ENCODE measurements at places on chromosomes 3 and 15.

GRCh38 chr3:170806676-170807075 lies 63.3 kb downstream of the RPL22L1 start:
- no peak for DNase-seq

DNA sequence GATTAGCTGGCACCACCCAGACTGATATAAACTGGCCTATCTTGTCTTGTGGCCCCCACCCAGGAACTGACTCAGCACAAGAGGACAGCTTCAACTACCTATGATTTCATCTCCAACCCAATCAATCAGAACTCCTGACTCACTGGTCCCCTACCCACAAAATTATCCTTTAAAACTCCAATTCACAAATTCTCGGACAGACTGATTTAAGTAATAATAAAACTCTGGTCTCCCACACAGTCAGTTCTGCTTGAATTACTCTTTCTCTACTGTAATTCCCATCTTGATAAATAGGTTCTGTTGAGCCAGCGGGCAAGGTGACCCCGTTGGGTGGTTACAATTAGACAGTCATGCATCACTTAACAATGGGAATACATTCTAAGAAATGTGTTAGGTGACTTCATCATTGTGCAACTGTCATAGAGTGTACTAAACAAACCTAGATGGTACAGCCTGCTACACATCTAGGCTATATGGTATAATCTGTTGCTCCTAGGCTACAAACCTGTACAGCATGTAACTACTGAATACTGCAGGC lies 48.1 kb upstream of the MAP4 start:
- no peak for DNase-seq

DNA sequence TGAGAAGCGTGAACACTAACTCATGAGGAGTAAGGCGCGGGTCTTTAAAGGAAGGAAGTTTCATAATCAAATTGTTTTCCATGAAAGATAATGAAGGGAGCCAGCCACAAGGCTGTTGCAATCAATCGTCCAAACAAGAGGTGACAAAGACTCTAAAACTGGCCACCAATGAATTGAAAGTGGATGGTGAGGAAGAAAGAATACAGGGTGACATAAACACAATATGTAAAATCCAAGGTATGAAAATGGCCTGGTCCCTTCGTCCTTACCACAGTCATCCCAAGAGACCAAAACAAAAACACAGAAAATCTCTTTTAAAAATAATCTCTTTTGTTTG lies 12.0 kb downstream of the CD86 start:
- no peak for DNase-seq

DNA sequence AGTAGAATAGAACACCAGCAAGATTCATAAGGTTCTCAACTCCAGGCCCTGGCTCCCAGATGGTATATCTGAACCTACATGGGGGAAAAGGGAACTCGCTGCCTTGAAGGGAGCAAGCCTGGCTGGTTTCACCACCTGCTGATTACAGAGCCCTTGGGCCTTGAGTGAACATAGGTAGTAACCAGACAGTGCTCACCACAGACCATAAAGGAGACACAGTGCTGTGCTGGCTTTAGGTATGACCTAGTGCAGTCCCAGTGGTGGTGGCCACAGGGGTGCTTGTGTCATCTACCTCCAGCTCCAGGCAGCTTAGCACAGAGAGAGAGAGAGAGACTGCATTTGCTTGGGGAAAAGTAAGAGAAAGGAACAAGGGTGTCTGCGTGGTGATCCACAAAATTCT lies 409.8 kb downstream of the FGF12 start:
- DNase-seq, result no peak

DNA sequence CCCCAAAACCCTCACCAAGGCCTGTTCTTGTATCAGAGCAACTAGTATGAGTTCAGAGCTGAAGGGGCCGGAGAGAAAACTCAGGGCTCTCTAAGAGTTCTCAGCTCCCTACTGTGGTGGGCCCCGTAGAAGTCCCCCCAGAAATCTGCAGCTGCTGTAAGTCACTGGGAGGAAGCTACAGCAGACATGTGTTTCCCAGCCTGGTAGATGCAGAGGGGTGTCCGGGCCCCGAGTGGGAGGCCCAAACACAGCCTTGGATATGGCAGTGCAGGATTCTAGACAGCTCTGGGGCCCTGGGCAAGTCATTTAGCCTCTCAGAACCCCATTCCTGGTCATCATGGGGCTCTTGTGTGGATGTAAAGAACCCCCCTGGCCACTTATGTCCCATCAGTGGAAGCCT lies 39.2 kb upstream of the CSPG4 start:
- DNase-seq, result no peak
